Motor neuron (in vitro differentiated cells): ENCODE measurements at places on chromosomes 5 and 9. TPM values are rescaled to one million over a fixed set of nuclear protein-coding genes. Genes with fewer than 3 reads are reported as not detected.
A peak's percentile ranks its signal among the peaks of the same experiment; 100 is the strongest.

Gene C7
- total RNA-seq: 0.54 TPM in 1 of 2 replicates, not detected in the other

Gene ZNF367
- 1.4 and 1.5 TPM in 2 replicates for total RNA-seq

Gene PKD2L2
- 0.58 and 1.1 TPM in 2 replicates for total RNA-seq

Gene TMEM174
- 0.33 and 2.1 TPM in 2 replicates for total RNA-seq

Gene PTGER4
- 10.6 and 12.0 TPM in 2 replicates for total RNA-seq

Gene PCDHGA3
- total RNA-seq: 3.3 and 3.4 TPM in 2 replicates

Gene SH3PXD2B
- total RNA-seq: 18.2 and 21.3 TPM in 2 replicates

Gene ZNF883
- total RNA-seq: 0.81 and 0.87 TPM in 2 replicates

Gene NIM1K
- total RNA-seq: 1.4 and 1.5 TPM in 2 replicates

Gene HSPB3
- not detected in 2 replicates for total RNA-seq

Gene AMBP
- 0.31 and 0.75 TPM in 2 replicates for total RNA-seq

Gene FOXE1
- total RNA-seq: 0.11 and 0.49 TPM in 2 replicates

Gene ETF1
- total RNA-seq: 74.8 and 76.6 TPM in 2 replicates

- ATAC-seq: no peak
These were observed 27.4 kb downstream of the PCDH1 start for GRCh38 chr5:141850786-141851185.

DNA sequence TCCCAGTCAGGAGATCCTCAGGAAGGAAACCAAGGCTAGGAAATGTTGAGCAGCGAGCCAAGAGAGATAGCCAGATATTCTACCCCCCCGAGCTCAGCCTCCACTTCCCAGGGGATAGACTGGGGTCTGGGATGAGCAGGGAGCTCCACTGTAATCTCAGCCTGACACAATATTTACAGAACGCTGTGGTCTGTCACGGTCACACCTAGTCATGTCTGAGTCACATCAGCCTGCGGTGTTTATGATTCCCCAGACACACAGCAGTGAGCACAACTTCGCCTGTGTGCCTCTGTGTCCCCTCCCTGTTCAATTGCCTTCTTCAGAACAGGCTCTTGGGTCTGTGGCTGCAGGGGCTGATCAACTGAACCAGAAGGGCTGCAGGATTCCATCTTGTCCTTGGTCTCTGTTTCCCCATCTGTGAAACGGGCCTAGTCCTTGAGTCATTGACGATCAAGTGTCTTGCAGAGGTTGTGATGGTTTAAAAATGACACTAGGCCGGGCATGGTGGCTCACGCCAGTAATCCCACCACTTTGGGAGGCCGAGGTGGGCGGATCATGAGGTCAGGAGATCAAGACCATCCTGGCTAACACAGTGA lies 8.6 kb upstream of the PRRX2 start:
- ATAC-seq: peak; percentile 91

GRCh38 chr5:114500756-114501155 lies 138.9 kb downstream of the KCNN2 start:
- no peak for ATAC-seq

GRCh38 chr9:76067696-76068095 lies 177.2 kb downstream of the PCSK5 start:
- ATAC-seq: no peak

GRCh38 chr5:29878599-29878998 lies 1314.9 kb upstream of the CDH6 start:
- no peak for ATAC-seq

GRCh38 chr9:113482341-113482740 lies 18.8 kb downstream of the RGS3 start:
- no peak for ATAC-seq

DNA sequence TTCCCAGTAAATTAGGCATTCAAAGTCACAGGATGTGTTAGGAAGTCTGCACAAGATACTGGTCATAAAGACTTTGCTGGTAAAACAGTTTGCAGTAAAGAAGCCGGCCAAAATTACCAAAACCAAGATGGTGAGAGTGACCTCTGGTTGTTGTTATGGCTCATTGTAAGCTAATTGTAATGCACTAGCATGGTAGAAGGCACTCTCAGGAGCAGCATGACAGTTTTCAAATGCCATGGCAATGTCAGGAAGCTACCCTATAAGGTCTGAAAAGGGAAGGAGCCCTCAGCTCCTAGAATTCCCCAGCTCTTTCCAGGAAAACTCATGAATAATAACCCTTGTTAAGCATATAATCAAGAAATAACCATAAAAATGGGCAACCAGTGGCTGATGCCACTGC lies 64.3 kb upstream of the TNC start:
- no peak for ATAC-seq

- ATAC-seq: no peak
These were observed 32.8 kb upstream of the MCTP1 start for GRCh38 chr5:95317687-95318086.

GRCh38 chr5:140548791-140549190 lies 1.3 kb downstream of the EIF4EBP3 start:
- ATAC-seq: no peak

- ATAC-seq: no peak
These were observed 737.6 kb upstream of the NUDT12 start for GRCh38 chr5:104299998-104300706.

DNA sequence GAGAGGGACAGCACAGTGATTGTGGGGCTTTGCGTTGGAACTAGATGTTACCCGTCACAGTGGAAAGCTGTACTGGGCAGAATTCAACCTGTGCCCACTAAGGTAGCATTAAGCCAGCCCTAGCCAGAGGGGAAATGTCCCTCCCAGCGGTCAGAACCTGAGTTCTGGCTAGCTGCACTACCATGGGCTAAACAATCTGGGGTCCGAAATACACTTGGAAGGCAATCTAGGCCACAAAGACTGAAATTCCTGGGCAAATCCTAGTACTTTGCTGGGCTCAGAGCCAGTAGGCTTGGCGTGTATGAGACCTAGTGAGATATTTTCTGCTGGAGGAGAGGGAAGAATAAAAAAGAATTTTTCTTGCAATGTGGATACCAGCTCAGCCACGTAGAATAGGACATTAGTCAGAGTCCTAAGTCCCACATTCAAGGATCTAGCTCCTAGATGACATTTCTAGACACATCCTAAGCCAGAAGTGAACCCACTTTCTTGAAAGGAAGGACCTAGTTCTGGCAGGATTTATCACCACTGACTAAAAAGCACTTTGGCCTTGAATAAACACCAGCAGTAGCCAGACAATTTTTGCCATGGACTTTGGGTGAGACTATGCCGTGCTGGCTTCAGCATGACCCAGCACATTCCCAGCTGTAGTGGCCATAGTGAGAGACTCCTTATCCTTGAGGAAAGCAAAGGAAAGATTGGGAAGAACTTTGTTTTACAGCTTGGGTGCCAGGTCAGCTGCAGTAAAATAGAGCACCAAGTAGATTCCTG lies 618.0 kb downstream of the BRINP1 start:
- no peak for ATAC-seq

DNA sequence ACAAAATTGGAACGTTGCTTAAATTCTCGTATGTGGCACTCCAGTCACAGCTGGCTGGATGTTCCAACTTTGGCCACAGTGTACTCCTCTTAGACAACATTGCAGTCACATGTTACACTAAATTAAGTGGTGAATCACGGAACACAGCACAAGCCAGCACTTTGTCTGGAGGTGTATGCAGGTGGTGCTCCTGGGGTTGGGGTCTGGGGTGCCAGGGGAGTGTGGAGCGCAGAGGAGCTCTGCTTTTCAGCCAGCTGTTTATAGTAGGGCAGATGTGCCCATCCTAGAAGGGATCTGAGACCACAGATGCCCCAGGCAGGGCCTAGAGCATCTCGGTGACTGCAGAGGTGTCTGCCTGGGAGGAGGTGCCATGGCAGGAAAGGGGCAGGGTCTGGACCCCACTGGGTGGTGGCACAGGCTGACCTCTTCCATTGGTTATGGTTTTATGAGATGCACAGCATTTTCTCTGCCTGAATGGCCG lies 82.6 kb downstream of the WNK2 start:
- ATAC-seq: no peak

DNA sequence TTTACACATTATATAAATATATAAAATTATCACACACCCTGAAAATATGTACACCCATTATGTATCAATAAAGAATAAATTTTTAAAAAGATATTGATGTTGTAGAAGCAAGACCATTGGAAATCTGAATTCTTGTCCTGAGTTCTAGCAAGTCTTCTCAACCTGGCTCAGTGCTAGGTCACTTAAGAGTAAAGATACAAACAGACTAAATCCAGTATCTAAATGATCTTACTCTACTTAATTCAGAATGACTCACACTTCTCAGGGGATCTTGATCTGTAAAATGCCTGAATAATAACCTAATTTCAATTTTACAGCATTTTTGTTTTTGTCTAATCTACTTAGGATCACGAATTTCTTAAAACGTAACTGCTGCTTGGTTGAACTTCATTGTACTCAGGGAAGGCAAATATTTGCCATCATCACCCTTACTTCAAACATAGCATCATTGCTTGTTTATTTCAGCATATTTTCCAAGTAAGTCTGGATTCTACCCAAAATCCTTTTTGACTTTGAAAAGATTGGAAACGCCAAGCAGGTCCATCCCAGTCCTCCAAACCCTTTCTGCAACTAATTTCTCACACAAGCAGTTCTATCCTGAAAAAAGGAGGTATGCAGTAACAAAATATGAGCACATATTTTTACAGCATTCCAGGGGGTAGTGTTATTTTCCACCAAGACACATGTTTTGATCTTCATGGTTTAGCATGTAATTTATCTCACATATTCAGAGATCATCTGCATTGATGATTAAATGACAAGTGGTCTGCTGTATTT lies 582.6 kb downstream of the PSAT1 start:
- no peak for ATAC-seq

DNA sequence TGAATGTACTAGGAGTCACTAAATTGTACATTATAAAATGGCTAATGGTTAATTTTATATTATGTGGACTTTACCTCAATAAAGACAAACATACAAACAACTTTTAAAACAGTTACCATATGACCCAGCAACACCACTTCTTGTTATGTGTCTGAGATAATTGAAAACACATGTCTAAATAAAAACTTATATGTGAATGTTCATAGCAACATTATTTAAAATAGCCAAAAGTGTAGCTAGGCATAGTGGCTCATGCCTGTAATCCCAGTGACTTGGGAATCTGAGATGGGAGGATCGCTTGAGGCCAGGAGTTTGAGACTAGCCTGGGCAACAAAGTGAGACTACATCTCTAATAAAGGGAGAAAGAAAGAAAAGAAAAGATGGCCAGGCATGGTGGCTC lies 22.9 kb downstream of the SLC35A4 start:
- ATAC-seq: peak; percentile 16

- peak; percentile 73 for ATAC-seq
These were observed 143.6 kb downstream of the LHFPL2 start for GRCh38 chr5:78504704-78505677.

- no peak for ATAC-seq
These were observed 231.4 kb downstream of the MARCHF11 start for GRCh38 chr5:15948190-15948589.

- no peak for ATAC-seq
These were observed 142.9 kb downstream of the NR2F1-AS1 start for GRCh38 chr5:93438124-93438523.

GRCh38 chr9:131423171-131423581 lies 29.3 kb downstream of the PRRC2B start:
- ATAC-seq: peak; percentile 59

DNA sequence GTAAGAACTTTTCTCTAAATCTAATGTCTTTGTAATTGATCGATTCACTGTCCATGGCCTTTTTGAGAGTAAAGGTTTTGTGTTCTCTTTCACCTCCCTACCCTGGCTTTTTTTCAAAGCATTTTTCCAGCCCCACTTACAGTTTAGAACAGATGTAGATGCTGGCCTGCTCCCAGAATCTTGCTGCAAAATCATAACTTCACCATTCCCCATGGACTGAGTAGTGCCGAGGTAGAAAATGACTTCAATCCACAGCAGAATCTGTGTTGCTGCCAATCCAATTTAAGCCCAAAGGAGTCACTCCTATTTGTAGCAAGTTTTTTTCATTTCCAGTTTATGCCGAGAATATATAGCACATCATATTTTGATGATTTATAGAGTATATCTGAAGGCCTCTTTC lies 46.5 kb upstream of the CEMIP2 start:
- ATAC-seq: no peak

- ATAC-seq: no peak
These were observed 39.6 kb upstream of the ELL2 start for GRCh38 chr5:96001262-96001661.

- ATAC-seq: no peak
These were observed 2.3 kb upstream of the SLC12A2 start for GRCh38 chr5:128081111-128081851.

GRCh38 chr5:75348241-75348640 lies 11.2 kb downstream of the HMGCR start:
- no peak for ATAC-seq

DNA sequence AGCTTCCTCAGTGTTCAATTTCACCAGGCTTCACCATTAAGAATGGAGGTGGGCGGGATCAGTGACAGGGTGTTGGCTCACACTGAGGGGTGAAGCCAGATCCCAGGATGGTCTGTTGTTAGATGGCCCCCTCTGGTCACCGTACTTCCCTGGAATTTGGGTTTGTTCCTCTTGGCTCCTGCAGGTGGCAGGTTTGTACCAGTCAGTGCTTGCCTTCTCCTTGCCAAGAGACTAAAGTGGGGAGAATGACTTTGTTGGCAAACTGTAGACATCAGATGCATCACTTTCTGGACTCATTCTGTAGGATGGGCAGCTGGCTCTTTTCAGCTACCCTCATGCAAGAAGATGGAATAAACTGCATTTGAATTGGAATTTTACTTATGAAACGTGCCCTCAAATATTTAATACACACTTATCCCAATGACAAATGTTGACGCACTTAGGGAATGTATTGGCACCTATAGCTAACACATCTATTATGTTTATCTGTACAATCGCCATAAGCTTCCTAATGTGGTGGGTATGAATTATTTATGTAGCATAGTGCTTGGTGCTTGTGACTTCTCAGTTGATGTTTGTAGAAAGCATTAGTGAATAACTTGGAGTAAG lies 31.4 kb upstream of the ANKRD55 start:
- peak; percentile 83 for ATAC-seq

DNA sequence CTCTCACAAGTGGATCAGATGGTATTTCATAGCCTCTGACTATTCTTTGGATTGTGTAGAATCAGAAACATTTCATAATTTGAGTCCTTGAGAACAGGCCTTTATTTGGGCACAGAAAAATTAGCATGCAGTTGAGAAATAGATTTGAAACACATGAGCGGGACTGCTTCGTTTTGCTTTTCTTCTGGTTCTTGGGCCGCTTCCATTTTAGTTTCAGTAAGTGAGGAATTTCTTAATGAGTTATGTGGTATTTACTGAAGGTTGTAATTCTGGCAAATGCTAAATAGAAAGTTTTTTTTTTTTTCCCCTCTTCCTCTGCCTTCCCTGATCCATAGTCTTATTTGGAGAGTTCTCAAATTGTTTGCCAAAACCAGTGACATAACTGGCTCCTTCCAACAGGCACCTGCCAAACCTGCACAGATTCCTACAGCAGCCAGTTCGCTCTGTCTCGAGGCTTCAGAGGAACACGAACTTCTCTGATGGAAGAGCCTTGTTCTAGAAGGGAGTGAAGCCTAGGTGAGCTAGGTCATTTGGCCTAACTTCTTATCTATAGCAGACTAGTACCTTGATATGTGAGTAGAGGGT lies 71.2 kb upstream of the SLC28A3 start:
- ATAC-seq: no peak

- no peak for ATAC-seq
These were observed 333.3 kb downstream of the ARRDC3 start for GRCh38 chr5:91049800-91050199.
